ENCODE measurements at places on chromosomes 6 and 20. TPM values are rescaled to one million over a fixed set of nuclear protein-coding genes. Genes with fewer than 3 reads are reported as not detected.

The EYA2 gene
- not detected for total RNA-seq

The SLC4A11 gene
- total RNA-seq: 1.9 TPM

The COL21A1 gene
- not detected for total RNA-seq

The TRIM31 gene
- total RNA-seq: not detected

The LY6G6F gene
- not detected for total RNA-seq
